ENCODE measurements at places on chromosomes 5 and 9.

- DNase-seq: no peak
These were observed 234.1 kb downstream of the ADGRV1 start for GRCh38 chr5:90792725-90793124.

DNA sequence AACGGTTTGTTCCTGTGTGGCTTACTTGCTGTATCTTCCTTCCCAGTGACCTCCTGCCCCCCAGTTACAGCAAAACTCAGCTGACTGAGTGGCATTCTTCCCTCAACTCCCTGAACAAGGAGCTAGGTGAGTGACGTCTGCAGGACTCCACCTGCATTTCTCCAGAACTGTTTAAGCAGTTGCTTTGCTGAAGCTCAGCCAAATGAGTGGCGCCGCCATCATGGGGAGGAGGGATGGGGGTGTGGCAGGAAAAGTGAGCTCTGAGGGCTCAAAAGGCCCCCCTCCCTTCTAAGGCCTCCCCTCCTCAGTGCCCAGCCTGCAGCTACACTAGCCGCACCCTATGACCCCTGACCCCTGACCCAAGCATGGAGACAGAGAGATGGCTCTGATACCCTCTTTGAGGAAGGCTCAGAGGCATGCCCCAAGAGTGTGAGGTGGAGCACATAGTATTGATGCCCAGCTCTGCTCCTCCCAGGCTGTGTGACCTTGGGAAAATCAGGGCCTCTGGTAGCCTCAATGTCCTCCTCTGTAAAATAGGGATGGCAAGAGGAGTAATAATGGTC, 12.7 kb downstream of the CCDC180 start:
- no peak for DNase-seq

DNA sequence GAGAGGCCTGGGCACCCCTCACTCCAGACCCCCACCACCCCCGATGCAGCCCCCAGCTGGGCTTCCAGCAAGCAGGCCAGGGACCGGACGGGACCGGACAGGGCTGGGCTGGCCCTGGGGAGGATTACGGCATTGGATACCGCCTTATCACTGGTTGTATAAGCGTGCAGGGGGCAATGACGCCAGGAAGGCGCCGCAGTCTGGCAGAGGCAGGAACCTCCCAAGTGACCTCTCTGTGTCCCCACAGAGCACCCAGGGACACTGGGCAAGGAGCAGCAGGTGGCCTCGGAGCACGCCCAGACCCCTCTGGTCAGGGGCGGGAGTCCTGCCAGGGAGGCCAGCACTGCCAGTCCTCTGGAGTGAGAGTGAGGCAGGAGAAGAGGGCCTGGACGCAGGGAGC, 723 bp upstream of the LCN15 start:
- no peak for DNase-seq

GRCh38 chr9:69317081-69317480, 7.9 kb upstream of the ENTREP1 start:
- DNase-seq: no peak

DNA sequence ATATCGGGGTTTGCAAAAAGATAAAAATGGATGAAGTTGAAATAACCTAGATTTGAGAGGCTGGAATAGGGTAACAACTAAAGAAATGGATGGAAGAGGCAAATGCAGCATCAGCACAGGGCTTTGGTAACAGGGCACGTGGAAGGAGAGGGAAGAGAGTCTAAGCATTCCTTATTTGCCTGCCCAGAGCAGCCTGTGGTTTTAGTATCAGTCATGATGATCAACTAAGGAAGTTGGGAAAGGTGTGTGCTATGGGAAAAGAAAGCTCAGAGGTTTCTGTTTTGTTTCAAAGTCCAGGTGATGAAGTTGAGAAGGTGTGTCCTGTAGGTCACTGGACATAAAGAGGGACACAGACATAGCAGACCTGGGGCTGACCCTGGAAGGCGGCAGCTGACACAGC, 28.8 kb downstream of the GAS1 start:
- no peak for DNase-seq

GRCh38 chr5:61768692-61769281, 436.7 kb downstream of the ZSWIM6 start:
- DNase-seq: no peak
